ENCODE measurements at places on chromosomes 11 and 22.

- DNase-seq = no peak
Observed at GRCh38 chr11:73404048-73404447, 27.8 kb downstream of the RELT start.

DNA sequence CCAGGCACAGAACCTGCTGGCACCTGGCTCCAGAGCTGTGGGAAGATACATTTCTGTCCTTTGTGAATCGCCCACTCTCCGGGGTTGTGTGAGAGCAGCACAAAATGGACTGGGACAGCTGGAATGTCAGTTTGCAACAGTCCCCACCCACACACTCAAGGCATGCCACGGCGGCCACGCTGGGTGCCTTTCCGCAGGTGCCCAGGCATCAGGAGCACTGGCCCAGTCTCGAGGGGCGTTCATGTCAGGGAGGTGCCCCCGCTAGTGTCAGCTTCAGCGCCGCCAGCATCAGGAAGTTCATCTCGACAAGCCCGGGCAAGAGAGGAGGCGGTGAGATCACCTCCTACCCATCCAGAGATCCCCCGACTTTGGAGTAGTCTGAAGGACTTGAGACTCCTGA, 2.1 kb downstream of the TP53AIP1 start:
- no peak for DNase-seq

DNA sequence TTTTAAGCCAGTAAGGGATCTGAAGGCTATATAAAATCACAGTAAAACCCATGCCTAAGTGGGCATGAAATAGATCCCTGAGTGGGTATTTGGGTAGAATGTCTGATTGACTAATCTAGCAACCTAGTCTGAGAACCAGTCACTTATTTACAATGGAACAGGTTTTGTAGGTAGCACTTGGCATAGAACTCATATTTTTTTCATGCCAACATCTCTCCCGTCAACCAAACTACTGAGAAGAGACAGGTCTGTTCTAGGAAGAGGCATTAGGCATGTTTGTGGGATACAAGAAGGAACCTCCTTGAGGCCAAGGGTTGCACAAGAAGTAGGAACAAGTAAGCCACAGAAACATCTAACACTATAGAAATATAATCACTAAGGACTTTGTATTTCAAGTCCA, 840.4 kb upstream of the TENM4 start:
- no peak for DNase-seq

DNA sequence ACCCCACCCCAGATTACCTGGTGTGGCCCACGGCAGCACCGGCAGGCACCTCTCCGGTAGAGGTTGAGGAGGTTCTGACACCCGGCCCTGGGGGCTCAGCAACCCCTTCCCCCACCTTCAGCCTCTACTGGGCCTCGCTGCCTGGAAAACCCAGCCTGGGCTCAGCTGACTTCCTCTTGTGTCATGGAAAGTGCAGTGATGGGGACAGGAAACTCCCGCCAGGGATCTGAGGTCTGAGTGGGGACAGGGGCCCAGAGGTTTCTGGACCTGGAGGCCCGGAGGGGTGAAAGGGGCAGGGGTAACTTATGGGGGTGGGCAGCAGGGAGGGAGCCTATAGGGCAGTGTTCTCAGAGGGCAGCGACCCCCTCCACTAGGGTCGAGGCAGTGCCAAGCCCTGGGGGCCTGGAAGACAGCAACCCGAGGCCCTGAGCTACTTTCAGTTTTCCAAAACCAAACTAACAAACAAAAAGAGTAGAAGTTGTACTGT, 10.0 kb upstream of the CD5 start:
- DNase-seq = peak; percentile 62

GRCh38 chr11:27285761-27286160, 77.3 kb downstream of the CCDC34 start:
- no peak for DNase-seq

DNA sequence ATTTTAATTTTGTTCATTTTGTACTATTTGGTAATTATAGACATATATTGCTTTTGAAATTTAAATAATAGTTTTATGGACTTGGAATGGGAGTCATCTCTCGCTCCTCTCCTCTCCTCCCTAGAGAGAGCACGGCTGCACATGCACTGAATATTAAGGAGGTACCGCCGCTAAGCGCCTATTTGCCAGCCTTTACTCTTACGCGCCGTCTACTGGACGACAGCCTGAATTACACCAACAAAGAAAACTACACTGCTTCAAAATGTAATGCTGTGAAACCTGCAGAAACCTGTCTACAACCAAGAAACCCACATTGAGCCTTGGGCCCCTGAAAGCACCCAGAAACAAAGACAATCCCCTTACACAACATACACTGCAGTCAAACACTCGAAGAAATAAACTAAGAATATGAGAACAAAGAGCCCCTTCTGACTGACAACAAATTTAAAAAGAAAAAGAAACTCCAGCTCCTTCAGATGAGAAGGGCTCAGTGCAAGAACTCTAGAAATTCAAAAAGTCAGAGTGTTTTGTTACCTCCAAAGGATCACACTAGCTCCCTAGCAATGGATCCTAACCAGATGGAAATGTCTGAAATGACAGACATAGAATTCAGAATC, 737.2 kb downstream of the LRRC4C start:
- DNase-seq = no peak

GRCh38 chr11:121577106-121577848, 124.5 kb upstream of the SORL1-AS1 start:
- DNase-seq = no peak

DNA sequence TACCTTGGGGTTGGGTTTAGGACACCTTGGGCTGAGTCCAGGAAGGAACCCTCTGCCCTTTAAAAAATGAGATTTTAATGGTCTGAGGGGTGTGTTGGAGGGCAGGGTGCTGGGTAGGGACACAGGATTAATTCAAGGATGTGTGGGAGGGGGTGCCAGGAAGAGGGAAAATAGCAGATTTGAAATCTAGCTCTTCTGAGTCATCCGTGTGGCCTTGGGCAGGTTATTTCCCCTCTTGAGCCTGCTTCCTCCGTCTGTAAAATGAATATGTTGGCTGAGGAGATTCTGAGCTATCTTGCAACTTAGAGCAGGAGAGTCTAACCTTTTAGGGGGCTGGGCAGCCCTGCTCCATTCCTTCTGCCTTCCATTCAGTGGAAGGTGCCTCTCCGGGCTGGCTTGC, 3.0 kb downstream of the TSPAN18 start:
- DNase-seq = no peak

DNA sequence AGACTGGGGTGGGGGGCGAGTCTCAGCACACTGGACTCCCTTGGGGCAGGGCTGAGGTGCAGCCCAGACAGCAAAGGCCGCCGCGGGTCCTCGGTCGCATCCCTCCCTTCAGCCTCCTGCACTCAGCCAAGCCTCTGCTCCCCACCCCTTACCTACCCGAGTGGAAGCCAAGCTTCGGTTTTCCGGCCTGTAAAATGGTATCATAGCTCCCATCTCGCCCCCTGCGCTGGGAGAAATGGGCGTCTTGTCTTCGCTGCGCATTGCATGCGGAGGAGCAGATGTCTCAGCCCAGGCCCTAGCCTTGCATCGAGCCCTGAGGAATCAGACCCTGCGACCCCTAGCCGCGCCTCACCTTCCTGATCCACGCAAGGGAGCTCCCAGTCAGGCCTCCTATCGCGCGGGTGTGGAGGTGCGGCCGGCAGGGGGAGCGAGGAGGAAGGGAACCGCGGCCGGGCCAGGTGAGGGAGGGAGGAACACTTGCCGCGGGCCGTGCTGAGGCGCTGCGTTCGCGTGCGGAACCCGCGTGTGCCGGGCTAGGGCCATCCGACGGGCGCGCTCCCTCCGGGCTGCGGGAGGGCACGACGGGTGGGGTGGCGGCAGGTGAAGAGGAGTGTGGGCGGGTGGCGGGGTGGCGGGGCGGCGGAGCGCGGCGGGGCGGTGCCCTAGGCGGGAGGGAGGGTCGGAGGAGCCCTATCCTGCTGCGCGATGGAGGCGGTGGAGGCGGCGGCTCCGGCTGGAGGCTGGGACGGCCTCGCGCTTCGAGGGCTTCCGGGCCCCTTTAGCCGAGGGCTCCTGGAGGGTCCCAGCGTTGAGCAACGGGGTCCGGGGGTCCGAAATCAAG, 4.1 kb upstream of the TBX1 start:
- peak; percentile 67 for DNase-seq

DNA sequence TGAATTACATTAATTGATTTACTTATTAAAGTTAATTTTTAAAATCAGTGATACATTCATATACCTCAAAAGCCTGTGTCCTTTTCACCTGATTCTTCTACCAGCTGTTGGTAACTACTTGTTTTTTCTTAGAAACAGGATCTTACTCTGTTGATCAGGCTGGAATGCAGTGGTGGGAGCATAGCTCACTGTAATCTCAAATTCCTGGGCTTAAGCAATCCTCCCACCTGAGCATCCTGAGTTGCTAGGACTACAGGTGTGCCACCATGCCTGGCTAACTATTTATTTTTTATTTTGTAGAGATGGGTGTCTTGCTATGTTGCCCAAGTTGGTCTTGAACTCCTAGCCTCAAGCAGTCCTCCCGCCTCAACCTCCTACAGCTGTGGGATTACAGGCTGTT, 4.7 kb downstream of the TRIM44 start:
- no peak for DNase-seq

DNA sequence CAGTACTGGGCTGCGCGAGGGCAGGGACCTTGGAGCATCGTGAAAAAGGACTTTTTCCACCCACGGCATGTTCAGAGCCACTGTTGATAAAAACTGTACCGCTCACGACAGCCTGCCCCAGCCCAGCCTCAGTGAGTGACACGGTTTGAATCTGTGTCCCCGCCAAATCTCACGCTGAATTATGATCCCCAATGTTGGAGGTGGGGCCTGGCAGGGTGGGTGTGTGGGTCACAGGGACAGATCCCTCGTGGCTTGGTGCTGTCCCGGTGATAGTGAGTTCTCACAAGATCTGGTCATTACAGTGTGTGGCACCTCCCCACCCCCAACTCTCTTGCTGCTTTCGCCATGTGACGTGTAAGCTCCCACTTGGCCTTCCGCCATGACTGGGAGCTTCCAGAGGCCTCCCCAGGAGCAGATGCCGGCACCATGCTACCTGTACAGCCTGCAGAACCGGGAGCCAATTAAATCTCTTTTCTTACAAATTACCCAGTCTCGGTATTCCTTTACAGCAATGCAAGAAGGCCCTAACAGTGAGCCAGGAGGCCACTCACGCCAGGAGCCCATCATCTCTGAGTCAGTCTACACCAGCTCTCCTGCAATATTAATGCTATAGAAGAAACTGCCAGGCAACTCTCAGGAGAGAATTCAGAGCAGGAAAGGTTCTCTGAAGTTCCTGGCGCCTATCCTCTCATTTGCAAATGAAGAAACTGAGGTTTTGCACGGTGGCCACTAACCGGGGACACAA, 1.3 kb downstream of the TOLLIP start:
- no peak for DNase-seq

- DNase-seq = peak; percentile 77
Observed at GRCh38 chr22:42500161-42500835, 19.3 kb downstream of the RRP7A start.

DNA sequence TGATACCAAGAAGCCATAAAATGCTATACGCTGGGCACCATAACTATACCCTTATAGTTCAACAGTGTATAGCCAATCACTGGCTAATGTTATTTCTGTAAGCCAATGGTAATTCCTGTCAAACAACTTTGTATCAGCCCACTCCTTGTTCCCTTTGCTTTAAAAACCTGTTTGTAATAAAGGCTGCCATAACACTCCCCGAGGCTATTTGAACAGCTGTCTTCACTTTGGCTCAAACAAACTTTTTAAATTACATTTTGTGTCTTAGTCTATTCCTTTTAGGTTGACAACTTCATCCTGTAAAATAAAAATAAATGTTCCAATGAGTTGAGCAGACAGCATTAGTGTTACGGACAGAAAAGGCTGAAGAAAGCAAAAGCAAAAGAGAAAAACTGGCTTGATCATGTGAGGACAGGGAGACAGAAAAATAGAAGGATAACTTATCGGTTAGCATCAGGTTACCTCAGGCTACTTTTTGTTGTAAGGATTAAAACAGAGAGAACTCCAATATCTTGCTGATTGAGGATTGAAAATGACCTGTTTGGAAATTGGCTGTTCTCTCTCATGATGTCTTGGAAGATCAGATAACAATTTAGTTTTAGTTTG, 95.0 kb downstream of the AASDHPPT start:
- DNase-seq = no peak

DNA sequence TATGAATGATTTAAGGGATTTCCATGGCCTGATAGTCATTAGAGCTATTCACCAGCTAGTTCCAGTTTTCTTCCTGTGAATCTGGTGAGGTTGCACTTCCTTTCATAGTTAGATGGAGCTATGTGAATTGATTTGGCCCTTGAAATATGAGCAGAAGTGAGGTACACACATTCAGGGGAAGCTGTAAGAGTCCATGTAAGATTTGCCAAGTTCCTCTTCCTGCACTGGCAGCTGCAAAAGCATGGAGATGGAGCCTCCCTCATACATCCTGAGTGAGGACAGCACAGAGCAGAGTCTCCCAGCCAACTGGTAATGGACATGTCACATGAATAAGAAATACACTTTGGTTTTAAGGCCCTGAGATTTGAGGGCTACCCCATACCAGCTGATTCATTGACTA, 111.7 kb downstream of the CD44 start:
- no peak for DNase-seq

DNA sequence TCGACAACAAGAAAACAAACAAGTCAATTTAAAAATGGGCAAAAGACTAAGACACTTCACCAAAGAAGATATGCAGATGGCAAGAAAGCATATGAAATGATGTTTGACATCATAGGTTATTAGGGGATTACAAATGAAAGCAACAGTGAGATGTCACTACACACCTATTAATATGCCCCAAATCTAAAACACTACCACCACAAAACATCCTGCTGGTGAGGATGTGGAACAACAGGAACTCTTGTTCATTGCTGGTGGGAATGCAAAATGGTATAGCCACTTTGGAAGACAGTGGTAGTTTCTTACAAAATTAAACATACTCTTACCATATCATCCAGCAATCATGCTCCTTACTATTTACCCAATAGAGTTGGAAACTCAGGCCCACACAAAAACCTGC, 29.0 kb downstream of the PRRG4 start:
- no peak for DNase-seq

GRCh38 chr11:80538040-80538439, 1097.2 kb upstream of the TENM4 start:
- DNase-seq = no peak

GRCh38 chr11:125943661-125944349, 2.0 kb upstream of the VSIG10L2 start:
- no peak for DNase-seq

DNA sequence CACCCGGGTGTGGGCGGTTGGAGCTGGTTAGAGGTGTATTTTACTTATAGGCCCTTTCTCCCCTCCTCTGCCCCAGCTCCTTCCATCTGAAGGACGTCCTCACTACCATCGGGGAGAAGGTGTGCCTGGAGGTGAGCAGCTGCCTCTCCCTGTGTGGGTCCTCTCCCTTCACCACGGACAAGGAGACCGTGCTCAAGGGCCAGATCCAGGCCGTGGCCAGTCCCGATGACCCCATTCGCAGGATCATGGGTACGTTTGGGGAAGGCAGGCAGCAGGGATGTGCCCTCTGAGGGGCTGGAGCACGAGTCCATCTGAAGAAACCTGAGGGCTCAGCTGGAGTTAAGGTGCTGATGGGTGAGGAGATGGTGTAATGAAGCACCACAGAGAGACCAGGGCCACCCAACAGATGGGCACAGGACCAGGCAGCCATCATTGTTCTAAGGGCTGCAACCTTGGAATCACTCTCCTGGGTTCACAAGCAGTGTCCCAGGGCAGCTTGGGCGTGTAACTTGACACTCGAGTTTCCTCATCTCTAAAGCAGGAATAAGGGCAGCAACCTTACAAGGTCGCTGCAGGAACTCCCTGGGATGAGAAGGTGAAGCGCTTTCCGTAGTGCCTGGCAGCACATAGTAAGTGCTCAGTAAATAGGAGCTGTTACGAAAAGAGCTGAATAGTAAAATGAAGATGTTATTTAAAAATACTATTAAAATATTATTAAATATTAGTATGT, 29.4 kb downstream of the TCP11L1 start:
- DNase-seq = no peak
